ENCODE measurements at places on chromosomes 2 and 18.
A peak's percentile ranks its signal among the peaks of the same experiment; 100 is the strongest.

- no peak for DNase-seq
These were observed 67.7 kb downstream of the ABI2 start for GRCh38 chr2:203395858-203396257.

DNA sequence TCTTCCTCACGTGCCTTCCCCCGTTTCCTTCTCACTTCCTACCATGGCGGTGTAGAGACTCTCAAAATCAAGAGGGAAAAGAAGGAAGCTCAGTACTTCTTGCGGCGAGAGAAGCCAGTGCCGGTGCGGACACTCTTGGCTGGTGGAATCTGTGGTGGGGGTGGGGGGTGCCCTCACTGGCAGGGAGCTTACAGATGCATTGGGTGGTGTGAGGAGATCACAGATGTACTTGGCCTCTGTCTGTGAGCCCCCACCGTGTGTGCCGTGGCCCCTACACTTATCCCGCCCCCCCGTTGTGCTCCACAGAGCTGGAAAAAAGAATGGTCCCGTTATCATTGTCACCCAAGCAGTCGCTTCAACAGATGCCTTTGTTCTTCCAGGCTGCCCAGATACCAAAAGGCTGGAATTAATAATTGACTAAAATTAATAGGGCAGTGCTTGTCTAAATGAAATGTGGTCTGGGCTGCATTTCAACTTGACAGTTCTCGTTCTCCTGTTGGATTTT is 79.8 kb downstream of the VAPA start:
- DNase-seq: peak; percentile 63

DNA sequence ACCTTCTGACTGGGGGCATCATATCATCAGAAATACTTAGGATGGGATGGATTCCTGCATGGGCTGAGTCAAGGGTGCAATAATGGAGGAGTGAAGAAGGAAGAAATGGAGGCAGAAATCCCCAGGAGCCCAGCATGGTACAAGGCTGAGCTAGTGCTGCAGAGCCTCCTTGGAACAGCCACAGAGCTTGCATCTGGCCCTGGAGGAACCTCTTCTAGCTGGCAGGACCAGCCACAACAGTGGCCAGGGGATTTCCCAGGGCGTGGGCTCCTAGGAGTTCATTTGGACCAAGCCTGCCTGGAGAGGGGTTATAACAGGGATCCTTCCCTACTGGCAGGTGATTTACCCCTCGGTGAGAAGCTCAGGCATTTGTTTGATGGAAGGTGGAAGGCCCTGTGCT is 4.7 kb upstream of the IL37 start:
- no peak for DNase-seq

- no peak for DNase-seq
These were observed 20.7 kb downstream of the RAMP1 start for GRCh38 chr2:237879991-237880560.

GRCh38 chr2:162174746-162175145 is 22.7 kb upstream of the GCG start:
- no peak for DNase-seq

DNA sequence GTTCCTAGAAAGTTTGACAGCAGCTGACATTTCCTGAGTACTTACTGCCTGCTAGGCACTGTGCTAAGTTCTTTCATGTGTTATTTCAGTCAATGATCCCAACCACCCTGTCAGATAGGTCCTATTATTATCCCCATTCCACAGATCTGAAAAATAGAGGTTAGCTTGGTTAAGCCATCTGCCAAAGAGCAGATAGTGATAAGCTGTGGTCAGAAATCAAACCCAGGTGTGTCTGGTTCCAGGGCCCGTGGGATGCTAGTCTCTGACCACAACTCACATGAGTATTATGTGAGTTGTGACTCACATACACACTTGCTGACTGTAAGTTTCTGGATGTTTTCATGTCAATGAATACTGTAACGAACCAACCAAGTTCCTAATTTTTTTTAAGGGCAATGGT is 132.0 kb upstream of the APCDD1 start:
- no peak for DNase-seq

GRCh38 chr2:86700690-86701089 is 19.4 kb upstream of the RMND5A start:
- no peak for DNase-seq

DNA sequence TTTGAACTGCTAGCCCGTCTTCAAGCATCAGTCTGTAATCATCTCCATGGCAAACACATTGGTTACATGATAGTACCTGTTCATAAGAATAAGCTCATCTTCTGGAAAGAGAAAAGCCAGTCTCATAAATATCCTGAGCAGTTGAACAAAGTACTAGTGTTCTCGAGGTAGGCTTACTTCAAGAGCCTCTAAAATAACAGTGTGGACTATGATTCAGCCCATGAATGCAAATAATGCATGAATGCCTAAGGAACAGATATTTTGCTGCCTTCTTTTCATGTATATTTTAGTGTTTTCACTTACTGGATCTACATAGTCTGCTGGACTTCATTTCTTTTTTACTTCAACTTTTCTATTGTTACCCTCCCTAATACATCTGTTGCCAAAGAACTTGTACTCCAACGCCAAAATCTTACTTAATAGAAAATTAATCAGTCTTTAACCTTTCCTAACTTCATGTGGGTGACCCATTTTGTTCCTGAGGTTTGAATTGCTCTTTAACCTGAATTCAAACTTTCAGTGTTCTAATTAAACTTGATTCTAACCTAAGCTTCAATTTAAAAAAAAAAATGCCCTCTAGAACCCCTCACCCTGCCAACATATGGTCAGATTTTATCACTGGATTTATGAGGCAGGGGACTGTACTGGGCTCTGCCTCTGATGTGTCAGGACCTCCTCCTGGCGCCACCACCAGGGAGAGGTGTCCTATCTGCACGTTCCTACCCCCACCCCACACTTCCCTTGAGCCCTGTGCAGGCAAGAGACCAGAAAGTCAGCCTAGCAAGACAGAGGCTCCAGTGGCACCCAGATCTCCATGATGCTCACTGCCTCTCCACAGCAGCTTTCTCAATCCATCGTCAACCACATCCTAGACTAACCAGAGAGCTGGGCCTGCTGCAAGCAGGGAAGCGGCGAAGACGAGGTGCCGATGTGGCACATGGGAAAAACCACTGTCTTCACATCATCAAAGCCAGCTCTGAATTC is 264.7 kb upstream of the ID2 start:
- no peak for DNase-seq

DNA sequence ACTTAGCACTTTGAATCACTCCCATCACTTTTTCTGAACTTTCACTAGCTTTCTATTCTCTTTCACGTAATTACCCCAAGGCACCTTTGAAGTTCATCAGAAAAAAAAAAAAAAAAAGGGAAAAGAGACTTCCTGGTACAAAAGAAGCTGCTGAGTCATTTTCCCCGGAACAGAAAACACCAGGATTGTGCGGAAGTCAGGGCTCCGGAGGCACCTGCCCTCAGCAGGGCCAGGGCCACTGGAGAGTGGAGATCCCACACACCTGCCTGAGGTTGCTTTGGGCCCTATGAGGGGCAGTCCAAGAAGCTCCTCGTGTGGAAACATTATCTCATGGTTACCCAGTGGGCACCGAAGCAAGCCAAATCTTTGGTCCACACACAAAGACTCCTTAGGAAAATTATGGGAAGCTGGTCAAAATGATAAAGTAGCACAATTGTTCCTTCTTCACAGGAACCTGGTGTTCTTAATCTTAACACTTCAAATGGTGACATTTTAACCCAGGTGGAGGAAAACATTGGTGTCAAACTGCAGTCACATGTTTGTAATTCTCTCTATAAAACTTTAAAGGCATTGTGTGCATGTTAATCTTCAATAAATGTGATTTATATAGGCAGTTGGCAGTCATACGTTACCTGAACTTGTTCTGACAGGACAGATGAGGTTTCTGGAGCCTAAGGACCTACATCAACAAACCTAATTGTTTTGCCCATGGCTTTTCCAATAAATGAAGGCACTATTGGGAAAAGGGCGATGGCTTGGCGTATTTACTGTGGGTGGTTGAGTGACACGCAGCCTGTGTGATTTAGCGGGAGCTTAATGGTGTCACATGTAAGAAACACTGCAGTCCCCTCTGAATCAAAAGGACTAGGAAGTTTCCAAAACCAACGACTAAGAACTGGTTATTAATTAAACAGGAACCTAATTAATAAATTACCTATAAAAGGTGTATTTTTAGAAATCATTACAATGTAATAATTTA is 23.4 kb upstream of the FAM110C start:
- DNase-seq: no peak

DNA sequence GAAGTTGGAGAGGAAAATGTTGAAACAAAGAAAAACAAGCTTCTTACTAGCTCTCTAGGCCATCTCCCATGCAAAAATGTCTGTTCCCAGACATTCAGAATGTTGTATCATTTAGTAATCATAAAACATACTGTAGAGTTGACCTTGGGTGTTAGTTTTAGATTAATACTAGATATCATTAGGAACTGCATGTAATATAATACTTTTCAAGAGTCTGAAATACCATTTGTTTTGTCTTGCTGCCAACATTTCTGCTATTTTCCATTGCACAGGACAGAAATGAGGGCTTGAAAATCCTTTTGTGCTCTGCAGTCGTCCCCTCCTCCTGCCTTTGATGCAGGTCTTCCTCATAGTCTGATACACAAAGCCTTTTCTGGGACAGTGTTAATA is 89.5 kb upstream of the RBMS1 start:
- no peak for DNase-seq

GRCh38 chr2:127640082-127641072 is 5.6 kb upstream of the GPR17 start:
- DNase-seq: no peak

DNA sequence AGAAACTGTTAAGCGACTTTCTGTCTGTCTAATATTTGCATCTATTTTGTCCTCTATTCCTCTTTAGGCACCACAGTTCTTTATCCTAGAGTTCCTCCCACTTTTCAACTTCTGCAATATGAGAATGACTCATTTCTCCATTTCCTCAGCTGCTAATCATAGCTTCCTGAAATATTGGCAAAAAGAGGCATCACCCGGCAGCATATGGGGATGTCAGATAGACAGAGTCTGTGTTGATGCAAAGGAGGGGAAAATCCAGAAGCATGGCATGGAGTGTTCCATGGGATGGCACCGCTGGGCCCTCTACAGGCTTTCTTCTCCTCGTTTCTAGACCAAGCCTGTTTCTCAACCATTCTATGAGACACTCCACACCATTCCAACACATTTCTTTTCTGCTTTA is 93.4 kb downstream of the DOCK10 start:
- DNase-seq: no peak

DNA sequence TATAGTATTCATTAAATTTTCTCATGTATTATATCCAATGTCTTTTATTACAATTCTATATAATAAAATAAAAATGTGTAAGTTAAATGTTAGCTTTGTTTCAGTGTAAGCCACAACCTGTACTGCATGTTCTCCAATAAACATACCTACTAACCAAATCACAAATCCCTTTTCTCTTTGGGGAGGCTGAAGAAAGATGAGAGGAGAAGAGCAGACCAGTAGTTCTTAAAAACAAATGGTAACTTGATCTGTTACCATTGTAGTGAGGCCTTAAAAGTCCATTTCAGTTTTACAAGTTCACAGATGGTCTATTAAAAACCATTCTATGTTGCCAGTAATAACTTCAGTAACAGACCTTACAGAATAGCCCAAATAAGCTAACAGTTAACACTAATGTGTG is 100.5 kb downstream of the SOS1 start:
- DNase-seq: no peak

DNA sequence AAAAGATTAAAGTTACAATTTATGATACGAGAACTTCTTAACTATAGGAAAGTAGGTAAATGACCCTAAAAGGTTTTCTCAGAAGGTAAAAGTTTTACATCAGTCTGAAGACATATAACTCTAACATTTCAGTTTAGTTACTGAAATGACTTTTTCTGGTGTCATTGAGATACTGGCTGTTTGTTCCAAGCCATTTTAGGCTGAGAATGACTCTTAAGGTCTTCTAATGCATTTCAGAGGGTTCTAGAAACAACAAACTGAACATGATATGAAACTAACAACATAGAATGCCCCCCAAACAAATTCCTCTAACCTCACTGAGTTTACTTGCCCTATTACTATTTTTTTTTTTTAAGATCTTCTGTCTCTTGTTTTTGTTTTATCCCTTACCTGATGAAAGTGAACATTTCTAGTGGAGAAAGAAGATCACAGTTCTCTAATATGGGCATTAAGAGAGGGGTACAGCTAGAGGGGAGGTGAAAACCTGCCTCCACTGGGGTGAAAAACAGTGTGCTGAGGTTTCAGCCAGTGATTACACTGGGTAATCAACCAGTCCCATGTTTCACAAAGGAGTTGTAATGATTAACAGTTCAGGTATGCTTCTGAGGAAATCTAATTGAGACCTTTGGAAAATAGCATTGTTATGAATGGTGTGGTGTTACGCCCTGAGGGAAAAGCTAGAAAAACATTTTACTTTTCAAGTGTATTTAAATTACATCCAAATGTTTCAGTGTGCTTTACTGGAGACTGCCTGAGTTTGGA is 11.2 kb downstream of the NABP1 start:
- no peak for DNase-seq

- no peak for DNase-seq
These were observed 60.1 kb downstream of the EMILIN2 start for GRCh38 chr18:2906704-2907549.

DNA sequence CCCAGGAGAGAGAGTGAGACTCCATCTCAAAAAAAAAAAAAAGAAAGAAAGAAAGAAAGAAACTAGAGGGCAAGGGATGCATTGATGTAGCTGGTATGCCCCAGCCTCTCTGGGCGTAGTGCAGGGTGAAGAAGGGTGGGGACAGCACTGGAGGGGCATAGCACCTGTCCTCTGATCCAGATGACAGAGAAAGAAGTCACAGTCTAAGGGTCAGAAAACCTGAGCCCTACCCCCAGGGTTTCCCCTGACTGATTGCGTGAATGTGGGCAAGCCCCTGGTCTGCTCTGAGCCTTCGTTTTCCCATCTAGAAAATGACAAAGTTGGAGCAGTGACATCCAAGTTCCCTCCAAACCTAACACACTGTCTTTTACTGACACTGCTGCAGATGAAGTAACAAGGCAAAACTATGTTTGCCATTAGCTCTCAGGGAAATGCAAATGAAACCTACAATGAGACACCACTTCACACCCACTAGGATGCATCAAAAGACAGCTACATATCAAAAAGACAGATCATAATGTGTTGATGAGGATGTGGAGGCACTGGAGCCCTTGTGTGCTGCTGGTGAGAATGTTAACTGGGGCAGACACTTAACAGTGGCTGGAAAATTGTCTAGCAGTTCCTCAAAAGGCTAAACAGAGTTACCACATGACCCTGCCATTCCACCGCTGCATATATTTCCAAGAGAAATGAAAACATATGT is 19.5 kb upstream of the YWHAQ start:
- no peak for DNase-seq
